GM12892 (cell line): ENCODE measurements at places on chromosomes 5 and 9.

- no peak for DNase-seq
Observed at GRCh38 chr5:134099288-134099872, 15.1 kb upstream of the TCF7 start.

GRCh38 chr9:121107029-121107428 is 32.3 kb downstream of the CNTRL start:
- DNase-seq, result no peak

DNA sequence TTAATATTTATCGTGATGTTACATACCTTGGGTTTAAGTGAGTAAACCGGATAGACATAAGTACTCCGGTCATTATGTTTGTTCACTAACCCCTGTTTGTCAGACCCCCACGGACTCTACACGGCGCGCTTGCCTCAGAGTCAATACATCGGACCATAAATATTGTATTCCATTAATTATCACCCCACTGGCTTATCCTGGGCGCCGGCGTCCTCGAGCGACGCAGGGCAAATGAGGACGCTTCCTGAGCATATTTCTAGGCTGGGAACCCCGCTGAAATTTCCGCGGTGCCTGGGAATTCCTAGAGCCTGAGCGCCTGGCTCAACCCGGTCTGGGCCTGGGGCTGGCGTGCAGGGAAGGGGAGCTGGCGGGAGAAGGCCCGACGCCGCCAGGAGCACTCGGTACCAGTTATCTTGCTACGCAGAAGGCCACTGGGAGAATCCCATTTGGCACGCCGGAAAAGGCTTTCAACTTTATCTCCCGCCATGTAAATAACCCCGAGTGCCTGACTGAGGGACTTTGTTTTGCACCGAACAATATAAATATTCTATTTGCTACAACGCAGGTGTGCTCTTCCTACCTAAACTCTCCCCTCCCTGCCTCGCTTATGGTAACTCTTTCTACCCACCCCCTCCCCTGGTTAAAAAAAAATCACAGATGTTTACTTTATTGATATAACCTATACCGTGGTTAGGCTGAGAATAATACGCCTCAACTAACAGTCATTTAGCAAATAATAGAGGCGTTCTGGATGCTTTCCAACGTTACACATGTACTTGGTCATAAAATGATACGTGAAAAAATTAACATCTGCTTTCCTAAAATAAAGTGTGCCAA is 19.4 kb downstream of the NR2F1 start:
- no peak for DNase-seq

GRCh38 chr5:104628911-104629310 is 1066.3 kb upstream of the NUDT12 start:
- DNase-seq, result no peak

DNA sequence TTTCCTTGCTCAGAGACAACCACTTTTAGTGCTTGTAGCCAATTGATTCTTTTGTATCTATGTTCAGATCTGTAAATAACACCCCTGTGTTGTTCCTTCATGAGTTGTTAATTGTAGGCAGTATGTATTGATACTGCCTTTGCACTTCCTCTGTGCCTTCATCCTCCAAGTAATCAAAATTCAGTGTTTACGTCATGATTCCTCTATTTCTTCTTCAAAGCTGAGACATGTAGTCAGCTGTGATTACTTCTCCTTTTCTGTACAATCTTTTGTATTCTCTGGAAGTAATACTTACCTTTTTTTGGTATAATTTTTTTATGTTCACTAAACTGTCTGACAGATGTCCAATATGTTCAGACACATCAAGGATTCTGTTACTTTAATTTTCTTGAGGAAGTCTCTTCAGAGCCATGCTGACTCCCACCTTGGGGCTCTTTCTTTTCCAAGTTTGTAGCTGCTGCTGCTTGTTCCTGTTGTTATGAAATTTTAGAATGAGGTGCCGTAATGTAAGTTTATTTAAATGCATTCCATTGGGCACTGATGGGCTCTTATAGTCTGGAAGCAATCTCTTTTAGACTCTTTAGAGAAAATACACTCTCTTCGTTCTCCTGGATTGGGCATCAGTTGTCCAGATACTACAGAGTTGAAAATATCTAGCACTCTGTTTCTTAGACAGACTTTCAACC is 30.5 kb upstream of the LRRC70 start:
- no peak for DNase-seq

- no peak for DNase-seq
Observed at GRCh38 chr5:17216974-17217492, 398 bp upstream of the BASP1 start.

DNA sequence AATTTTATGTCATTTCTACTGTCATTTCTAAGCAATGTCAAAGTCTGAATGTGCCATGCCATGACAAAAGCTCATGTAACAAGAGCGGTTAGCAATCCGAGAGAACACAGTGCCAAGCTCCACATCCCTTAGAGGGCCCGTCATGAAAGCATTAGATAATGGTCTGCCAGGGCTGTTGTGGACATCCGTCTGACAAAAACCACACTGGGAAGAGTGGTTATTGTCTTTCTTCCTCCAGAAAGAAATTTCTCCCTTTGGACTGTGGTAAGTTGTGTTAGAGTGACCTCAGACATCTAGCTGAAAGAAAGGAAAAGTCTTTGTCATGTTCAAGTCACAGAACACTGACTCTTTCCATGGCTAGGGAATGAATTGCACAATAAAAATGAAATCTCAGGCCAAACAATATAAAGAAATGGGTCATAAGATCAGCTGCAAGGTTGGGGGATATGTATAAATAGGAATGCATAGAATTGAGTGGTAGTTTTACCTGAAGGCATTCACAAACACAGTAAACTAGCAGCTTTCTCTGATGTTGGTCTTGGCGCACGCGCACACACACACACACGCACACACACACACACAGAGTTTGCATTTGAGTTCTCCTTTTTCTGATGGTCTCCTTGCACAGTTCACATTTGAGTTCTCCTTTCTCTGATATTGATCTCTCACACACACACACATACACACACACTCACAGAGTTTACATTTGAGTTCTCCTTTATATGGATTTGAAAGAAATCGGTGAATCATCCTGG is 5.3 kb downstream of the SLC1A3 start:
- DNase-seq, result no peak

- no peak for DNase-seq
Observed at GRCh38 chr5:175823731-175824525, 47.5 kb upstream of the CPLX2 start.

DNA sequence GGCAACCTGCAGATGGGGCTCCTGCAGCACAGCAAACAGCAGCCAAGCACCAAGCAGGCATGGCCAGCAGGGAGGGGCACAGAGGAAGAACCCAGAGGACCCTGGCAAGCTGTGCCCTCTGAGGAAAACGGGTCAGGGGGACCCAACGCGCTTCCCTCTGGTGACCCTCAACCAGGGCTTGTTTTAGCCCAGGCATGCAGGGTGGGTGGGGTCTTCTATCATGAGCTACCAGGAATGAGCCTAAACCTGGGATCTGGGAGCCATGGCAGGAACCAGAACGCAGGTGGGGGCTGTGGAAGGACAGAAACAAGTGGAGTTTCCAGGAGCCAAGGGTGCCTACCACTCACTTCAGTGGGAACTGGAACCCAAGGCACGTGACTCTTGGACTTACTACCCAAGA is 20.9 kb downstream of the IPPK start:
- DNase-seq, result no peak

DNA sequence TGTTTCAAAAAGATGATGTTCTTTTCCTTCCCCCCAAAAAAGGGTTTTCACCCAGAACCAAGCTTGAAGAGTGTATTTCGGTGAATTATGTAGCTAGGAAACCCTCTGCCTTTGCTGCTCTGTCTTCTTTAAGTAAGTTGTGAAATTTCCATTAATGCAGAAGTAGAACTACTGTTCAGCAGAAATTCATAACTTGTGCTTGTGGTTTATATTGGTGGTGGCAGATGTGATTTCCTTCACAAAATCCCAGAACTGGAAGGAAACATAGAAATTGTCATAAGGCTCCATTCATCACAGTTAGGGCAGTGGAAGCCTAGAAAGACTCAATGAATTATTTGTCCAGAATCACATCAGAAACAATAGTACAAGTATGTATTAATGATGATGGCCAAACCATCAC is 42.1 kb upstream of the DAB2 start:
- no peak for DNase-seq

GRCh38 chr9:115341426-115341825 is 223.5 kb upstream of the TNC start:
- no peak for DNase-seq
